Esophagus muscularis mucosa (tissue), 4 donors: ENCODE measurements at places on chromosomes 3 and 15.

GRCh38 chr15:31483986-31484951, 157.6 kb downstream of the KLF13 start:
- no peak for DNase-seq

GRCh38 chr3:141412936-141413354, 44.6 kb downstream of the ZBTB38 start:
- DNase-seq: peak; percentile 97

DNA sequence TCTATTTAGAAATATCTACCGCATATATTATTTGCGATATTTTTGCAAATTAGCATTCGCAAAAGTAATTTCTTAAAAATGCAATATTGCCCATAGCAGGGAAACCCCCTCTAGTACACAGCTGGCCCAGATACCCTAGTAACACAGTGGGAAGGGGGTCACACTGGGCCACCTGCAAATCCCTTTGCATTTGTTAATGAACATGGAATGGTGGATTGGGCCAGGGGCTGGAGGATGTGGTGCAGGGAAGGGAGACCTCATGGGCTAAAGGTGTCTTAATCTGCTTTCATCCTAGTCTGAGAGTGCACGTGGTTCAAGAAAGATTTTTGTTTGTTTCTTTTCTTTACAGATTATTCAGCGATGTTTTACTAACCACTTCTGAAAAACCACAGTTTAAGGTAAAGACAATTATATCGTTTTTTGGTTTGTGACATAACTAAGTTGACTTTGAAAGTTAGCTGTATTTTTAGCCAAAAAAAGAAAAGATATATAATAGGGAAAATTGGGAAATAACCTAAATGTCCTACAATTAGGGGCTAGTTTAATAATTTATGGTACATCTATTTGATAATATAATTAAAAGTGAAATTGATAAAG, 30.0 kb downstream of the PDHB start:
- DNase-seq: no peak

DNA sequence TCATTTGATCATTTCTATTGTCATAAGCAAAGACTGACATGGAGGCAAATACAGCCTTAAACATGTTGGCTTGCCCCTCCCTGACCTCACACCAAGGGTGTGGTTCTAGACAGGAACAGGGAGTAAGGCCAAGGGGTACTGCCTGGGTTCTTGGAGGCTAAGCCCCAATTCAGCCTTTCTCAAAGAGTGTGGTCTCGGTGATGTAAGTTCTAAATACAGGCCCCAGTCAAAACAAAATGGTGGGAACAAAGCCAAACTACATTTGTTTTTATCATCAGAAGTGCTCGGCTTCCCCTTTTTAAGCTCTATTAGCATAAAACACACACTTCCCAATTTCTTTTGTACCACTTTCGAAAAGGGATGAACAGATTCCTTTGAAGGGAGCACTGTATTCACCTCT, 129.5 kb downstream of the ATP8B4 start:
- no peak for DNase-seq

DNA sequence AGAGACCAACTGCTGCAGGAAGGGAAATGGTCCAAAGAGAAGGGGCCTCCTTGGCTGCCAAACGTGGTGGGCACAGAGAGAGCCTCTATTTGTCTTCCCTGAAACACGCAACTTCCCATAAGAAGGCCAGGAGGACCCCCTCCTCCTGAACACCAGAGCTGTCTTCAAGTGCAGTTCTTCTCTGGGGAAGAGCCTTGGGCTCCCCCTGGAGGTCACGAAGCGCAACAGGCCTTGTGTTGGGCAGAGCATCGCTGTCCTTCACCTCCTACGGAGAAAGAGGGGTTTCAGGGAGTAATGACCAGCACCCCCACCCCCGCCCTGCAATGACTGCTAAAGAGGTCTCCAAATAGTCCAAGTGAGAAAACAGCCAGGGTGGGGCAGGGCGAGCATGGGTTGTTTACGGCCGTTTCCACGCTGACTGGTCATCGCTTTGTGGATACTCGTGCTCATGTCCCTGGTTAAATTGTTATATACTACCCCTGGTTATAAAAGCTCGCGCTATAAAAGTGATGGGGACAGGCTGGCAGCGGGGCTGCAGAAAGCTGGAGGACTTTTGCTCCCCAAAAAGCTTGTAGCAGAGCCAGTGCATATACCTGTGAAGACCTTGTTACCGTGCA, 397.5 kb upstream of the ATP10A start:
- no peak for DNase-seq

DNA sequence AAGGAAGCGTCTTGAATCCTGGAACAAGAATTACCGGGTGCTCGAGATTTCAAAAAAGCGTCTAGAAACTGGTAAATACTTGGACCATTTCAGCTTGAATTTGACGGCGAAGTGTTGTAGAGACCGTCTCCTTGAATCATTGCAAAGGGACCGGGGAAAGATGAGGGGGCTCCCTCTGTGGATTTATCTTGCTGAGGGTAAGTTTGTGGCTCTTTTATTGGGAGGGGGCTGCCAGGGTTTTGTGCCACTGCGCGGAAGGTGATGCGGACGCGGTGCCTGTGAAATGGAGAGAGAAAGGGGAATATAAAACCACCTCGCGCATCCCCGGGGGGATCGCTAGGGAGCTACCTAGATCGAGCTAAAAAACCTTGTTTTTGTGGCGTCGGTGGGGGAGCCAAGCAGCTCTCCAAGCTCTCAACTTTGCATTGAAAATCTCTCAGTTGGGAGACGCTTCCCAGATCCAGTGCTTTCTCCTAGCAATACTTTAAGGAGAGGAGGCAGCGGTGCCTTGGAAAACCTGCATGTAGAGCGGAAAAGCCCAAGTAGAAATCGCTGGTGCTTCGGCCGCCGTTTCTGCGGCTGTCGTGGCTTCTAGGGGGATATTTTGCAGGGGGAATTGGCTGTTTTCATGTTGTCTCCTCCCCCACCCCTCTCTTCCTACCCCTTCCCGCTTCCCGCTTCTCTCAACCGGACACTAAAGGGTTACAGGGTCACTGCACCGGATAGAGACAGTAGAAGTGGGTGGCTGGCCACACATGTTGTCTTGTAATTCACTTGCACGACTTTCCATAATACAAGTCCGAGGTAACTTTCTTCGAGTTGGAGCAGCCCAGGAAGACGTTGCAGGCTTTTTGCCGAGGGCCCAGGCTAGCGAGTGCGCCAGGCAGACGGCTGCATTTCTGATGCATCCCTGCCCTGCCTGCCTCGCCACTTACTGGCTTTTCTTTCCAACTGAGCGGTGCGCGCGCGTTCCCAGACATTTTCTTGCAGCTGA, 187.6 kb downstream of the NLGN1 start:
- no peak for DNase-seq

DNA sequence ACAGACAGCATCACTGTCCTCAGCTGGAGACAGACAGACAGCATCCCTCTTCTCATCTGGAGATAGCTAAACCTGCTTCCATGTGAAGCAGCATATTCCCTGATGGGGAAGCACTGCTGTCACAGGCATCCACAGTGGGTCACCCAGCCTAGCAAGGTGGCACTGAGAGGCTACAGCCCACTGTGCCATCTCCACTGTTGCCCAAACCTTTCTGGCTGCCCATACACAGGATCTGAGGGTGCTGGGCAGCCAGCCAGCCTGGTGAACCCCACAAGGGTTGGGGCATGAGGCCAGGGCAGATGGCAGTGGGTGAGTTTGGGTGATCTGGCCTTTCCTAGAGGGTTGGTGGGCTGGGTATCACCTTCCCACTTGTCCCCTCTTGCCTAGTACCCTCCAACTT, 11.7 kb downstream of the CHST13 start:
- no peak for DNase-seq

- no peak for DNase-seq
These were observed 605 bp upstream of the RASL12 start for GRCh38 chr15:65068403-65068788.

- no peak for DNase-seq
These were observed 79.0 kb upstream of the RASGRF1 start for GRCh38 chr15:79169526-79170133.

DNA sequence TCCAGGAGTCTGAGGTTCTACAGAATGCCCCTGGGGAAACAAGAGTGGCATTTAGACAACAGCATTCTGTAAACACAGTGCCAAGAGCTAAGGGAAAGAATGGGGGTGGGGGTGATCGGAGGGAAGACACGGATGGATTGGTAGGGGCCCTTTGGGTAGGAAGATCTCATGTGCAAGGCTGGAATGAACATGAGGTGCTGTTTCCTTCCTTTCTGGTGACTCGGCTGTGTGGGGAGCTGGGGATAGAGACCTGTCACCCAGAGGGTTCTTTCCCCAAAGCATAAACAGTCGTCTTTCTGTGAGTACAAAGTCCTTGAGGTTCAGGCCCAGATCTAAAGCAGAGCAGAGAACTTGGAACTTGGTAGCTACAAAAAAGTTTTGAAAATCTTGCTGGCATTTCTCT, 11.7 kb downstream of the TPM1 start:
- no peak for DNase-seq

GRCh38 chr3:158106766-158107471, 699 bp upstream of the SHOX2 start:
- no peak for DNase-seq
